ENCODE measurements at places on chromosomes 2 and 18.

GRCh38 chr2:34660741-34661140, 1061.6 kb upstream of the FAM98A start:
- DNase-seq, result no peak

DNA sequence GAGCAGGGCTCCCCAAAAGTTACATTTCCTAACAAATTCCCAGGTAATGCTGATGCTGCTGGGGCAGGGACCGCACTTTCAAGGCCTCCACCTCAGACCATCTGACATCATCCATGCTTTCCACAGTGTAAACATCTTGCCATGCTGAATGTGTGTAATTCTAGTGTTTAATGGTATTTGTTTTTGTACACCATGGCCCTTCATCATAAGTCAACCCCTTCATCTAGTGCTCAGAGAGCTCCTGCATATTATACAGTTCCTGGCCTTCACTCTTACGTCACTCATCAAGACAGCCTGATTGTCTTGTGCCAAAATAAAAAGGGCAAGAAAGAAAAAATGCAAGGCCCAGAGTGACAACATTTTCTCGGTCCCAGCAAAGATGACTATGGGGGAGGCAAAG, 77.5 kb upstream of the ZFP36L2 start:
- DNase-seq, result no peak

DNA sequence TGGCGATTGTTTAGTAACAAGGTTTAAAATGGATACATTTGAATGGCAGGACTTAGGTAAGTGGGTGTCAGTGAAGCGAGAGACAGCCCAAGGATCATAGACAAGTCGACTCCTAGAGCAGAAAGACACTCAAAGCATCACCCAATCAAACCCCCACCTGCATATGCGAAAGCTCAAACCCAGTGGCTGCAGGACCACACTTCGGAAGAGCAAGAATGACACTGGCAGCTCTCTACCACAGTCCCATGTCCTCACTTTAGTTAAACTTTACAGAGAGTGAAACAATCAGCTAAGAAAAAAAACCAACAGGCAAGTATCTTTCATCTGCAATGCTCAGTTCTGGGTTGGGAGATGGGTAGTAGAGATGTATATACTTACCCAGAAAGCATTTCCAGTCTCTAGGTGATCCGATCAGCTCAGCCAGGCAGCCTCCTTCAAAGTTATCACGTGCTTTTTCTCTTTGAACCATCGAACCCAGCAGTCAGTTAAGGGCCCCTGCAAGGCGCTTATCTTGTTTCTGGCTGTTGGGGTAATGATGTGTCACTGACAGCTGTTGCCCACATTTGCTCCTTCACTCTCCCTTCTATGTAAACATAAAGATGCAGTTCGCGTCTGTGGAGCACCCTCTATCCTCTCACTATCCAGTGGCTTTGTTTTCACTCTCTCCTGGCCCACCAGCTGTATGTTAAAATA, 357.5 kb upstream of the ID2 start:
- DNase-seq, result no peak

- DNase-seq, result no peak
Observed at GRCh38 chr2:63735931-63736330, 105.8 kb upstream of the UGP2 start.

DNA sequence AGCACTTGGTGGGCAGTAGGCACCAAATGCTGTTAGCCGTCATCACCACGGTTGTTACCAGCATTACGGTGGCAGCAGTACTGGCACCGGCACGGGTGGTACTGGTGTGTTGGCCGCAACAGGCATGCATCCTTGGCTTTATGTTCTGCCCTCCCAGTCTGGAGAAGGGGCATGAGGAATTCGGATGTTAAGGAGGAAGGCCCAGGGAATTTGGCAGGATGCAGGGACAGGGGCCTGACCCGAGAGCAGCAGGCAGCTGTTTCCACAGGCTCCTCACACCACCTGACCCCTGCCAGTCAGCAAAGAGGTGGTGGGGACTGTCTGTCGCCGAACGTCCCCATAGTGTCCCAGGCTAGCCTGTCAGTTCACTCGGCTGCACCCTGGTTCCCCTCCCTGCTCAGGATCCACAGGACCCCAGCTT, 79.0 kb downstream of the EDAR start:
- DNase-seq, result no peak

GRCh38 chr2:174605687-174606086, 8.1 kb upstream of the WIPF1 start:
- DNase-seq, result no peak

DNA sequence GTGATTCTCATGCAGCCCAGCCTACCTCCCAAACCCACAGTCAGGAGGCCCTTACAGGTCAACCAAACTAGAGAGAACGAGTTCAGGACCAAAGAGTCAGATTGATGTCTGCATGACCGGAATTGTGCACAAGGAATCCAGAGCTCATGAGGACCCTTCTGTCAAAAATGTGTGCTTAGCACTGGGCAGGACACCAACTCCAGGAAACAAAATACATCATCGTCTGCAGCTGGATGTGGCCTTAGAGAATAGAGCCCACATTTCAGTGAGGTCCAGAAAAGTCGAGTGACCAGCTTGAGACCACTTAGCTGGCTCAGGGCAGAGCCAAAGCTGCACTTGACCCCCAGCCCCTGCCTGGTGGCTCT, 3.2 kb downstream of the TNS1 start:
- DNase-seq, result no peak

DNA sequence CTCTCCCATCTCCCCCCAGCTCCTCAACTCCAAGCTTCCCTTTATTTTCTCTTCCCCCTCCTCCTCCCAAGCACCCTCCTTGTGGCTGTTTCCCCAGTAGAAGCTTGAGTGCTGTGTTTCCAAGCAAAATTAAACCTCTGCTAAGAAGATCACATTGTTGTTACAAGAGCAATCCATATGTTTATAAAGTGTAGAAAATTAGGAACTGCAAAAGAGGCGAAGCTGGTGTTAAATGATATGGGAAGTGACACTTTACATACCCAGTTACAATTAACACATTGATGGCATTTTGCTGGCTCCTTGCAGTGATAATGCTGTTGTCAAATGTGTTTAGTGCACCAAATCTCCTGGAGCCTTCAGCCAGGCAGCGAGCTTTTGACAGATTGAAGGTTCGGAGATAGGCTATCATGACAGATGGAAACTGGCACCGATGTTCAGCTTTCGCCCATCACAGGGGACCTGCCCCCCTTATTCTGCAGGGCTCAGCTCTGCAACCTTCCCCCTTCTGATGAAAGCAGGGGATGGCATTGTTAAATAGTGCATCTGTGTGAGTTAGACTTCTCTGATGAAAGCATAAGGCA, 259.8 kb upstream of the ATP5MC3 start:
- DNase-seq, result no peak

- no peak for DNase-seq
Observed at GRCh38 chr18:64134044-64134747, 14.7 kb downstream of the LINC00305 start.

DNA sequence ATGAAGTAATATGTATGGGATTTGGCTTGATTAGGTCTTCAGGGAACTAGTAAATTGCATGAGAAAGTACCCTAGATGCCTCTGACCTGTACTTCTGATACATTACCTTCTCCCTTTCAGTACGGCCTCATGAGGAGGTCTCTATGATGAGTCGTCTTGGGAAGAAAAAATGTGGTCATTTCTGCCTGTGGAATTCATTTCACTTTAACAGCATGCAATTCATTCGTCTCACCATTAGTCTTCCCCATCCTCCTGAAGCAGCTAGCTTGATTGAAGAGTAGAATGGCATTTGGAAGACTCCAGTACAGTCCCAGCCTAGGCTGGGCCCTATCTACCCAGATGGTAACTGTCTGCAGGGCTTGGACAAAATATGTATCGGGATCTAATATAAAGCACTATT, 52.2 kb downstream of the TMX3 start:
- DNase-seq, result no peak

DNA sequence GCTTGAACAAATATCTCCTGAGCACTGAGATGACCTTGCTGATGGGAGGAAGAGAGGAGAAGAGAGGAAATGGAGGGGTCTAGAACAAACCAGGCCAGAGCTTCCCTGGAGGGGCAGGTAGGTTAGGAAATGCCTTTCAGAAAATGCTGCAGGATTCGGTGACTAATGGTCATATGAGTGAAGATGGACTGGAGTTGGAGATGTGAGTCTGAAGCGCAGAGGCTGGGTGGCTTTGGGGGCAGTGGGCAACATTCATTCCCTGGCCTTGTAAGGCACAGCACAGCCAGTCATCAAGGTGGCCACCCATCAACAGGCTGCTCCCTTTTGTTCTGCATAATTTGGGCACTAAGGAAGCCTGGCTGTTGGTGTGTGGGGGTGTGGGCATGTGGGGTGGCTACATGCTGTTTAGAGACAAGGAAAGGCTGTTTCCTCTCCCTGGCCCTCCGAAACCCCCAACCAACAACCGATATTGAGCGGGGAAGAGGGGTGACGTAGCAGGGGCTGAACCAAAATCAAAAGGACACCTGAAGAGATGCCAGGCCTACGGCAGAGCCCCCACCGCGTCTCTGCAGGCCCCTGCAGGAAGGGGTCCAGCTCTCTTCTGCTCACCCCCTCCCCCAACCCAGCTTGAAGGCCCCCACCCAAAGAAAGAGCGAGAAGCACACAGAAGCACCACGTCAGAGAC, 1.5 kb downstream of the SLC30A3 start:
- DNase-seq, result no peak

DNA sequence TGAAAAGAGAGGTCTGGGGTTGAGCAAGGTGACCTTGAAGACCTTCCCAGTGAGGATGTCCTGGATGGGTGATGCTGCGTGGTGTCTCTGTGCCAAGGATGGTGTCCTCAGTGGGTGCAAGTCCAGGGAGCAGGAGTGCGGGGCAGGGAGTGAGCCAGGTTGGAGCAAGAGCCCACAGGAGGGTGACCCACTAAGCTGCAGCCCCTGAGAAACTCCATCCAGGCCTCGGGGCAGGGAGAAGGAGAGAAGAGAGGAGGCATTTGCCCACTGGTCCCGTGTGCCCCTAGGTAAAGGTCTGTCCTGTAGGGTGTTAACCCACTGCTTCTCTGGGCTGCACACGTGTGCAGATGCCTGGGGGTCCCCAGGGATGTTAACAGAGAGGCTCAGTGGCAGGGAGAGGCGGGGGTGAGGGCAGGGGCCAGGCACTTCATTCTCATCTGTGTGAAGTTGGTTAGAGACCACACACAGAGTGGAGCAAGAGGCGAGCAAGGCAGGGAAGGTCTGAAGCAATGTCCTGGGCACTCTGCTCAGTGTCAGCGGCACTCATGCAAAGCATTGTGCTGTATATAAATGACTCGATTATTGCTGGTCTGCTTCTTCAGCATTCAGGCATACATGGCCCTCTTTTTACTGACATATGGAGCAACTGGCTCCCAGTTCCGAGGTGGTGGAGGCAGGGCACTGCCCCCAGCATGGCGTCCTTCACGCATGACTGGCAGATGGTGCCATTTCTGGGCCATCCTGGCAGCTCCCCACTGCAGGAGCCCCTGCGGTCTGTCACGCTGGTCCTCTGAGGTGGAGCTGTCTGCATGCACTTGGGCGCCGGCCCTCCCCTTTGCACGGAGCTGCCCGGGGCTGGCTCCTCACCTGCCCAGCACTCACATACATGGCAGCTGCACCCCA, 117.2 kb upstream of the HS6ST1 start:
- peak; percentile 7 for DNase-seq

GRCh38 chr2:160453111-160453820, 40.3 kb downstream of the RBMS1 start:
- DNase-seq, result no peak

DNA sequence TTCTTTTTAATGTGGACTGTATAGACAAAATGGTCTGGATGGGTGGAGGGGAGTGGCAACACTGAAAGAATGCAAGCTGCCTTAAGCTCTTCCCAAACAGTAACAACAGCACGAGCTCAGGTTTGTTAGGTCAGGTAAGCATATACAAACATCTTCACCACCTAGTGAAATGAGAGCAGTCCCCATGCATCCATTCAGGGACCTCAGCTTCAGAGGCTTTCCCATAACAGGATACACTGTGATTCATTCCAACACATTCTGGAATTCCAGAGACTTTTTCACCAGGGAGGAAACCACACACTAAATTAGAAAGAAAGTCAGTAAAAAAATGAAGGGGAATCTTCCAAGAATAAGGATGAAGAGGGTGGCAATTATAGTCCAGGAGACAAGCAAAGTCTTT, 50.4 kb upstream of the BZW1 start:
- no peak for DNase-seq
